ENCODE measurements at places on chromosomes 13 and 19. TPM values are rescaled to one million over a fixed set of nuclear protein-coding genes. Genes with fewer than 3 reads are reported as not detected.

The FRY gene
- 37.8 TPM for polyA plus RNA-seq

DNA sequence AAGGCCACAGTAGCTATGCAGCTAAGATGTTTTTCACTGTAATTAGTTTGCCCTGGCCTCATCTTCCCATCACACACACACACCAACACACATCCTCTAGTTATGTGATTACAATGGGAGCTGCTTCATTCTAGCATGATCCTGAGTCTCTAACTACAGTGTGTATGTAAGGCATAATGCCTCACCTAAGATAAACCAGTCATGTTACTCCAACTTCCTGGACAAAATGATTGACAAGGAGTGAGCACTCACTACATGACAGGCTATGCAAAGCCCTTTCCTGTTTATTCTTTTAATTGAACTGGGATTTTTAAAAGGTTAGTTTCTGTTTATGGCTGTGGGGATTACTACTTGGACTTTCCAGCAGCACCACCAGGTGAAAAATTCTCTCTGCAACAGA is 400.8 kb upstream of the ATXN8OS start:
- no peak for DNase-seq

The ZNF91 gene
- 14.5 TPM for polyA plus RNA-seq

DNA sequence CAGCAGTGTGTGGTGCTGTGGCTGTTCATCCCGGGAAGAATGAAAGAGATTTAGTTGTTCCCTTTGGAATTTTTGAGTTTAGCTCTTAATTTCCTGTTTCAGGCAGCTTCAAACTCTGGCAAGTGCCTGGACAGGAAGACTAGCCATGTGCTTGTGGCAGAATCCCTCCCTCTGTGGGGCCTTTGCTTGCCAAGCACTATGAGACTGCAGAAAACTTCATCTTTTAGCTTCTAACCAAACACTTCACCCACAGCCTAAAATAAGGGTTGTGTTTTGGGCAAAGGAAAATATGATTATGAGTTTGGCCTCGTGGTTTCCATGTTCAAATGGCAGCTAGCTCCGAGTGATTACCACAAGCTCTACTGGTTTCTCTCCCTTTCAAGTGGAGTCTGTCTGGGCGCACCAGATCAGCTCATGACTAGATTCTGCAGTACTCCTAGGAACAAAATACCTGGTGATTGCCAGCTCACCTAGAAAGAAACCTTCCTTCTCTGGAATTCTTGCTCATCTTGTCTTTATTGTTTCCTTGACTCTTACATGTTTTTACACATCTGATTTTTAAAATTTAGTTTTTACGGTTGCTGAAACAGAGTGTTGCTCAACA is 707.5 kb downstream of the SLITRK6 start:
- no peak for DNase-seq

The PCDH20 gene
- polyA plus RNA-seq = not detected

DNA sequence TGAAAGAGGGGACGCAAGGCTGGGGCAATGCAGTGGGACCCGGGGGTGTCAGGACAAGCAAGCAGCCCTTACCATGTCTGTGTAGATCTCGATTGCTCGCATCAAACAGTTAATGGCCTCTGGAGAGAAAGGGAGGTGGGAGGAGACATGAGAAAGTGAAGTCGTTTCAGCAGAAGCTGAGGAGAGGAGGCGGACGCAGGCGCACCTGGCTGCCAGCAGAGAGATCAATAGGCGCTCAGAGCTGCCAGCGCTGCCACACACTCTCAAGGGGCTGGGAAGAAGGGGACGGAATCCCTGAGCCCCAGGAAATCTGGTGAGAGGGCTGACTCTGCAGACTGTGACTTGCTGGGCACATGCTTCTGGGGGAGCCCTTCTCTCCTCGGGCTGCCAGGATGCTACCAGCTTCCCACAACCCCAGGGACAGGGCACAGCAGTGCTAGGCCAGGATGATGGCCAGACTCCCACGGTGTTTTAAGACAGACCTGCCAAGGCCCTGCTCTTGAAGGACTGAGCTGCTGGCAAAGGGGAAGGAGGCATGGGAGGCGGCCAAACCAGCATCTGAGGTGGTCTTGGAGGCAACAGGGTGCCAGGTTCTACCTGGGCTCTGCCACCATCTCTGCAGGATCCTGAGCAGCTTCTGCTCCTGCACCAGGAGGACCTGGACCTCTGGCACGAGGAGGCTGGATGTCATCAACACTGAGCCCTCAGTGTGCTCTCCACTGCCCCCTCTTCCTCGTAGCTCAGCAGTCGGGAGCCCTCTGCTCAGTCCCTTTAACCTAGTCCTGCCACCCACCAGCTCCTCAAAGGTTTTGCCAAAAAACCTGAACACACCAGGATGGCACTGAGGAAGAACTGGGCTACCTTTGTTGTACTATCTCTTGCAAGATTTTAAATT is 11.7 kb upstream of the KPTN start:
- no peak for DNase-seq

The ZGLP1 gene
- polyA plus RNA-seq = 0.62 TPM

DNA sequence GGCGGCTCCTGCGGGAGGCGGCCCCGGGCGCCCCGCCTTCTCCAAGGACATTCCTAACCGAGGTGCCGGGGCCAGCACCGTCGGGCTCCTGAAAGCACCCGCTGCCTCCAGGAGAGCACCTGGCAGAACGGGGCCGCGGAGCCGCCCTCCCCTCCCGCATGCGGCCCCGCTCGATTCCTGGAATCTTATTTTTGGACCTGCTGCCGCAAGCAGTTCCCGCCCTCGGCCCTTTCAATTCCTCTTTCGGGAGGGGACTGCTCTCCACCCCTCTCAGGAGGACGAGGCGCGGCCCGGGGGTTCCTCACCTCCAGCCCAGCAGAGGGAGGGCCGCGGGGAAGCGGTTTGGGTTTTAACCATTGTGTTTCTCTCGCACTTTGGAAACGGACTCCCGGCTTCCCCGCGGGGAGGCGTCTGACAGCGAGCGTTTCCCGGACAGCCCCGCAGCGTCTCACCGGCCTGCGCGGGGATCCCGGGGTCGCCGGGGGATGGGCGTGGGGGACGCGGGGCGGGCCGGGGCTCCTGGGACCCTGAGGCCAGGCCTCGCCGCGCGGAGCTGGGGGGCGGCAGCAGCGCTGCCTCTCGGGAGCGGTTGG is 849 bp downstream of the GAS6 start:
- DNase-seq = no peak

Data from AG04450 (cell line).